ENCODE measurements at places on chromosomes 1 and 21. TPM values are rescaled to one million over a fixed set of nuclear protein-coding genes. Genes with fewer than 3 reads are reported as not detected.

The GFI1 gene
- 0.26 TPM for total RNA-seq

The F3 gene
- total RNA-seq, result 3.4 TPM

The TSPAN2 gene
- total RNA-seq, result 1.4 TPM

The TSTD1 gene
- total RNA-seq, result not detected

The DESI2 gene
- total RNA-seq, result 31.9 TPM

The HSD11B1 gene
- total RNA-seq, result 0.12 TPM

The MCOLN3 gene
- 3.9 TPM for total RNA-seq

The OR2L5 gene
- not detected for total RNA-seq

The ADAMTS5 gene
- not detected for total RNA-seq

The FMO2 gene
- total RNA-seq, result not detected

The PPOX gene
- total RNA-seq, result 10.7 TPM

The TMEM82 gene
- total RNA-seq, result not detected

The PGBD5 gene
- total RNA-seq, result 0.42 TPM

The MAST2 gene
- 24.4 TPM for total RNA-seq

The UBE2U gene
- not detected for total RNA-seq

The SYCP1 gene
- total RNA-seq, result not detected

The ADGRL2 gene
- total RNA-seq, result 8.7 TPM

The KRTAP19-5 gene
- not detected for total RNA-seq

The PLA2G2C gene
- total RNA-seq, result not detected

The RGS18 gene
- total RNA-seq, result not detected

The CTSE gene
- not detected for total RNA-seq

The YIPF1 gene
- 15.6 TPM for total RNA-seq

The PLPPR5 gene
- not detected for total RNA-seq

The OR2T29 gene
- total RNA-seq, result not detected

The OR2AK2 gene
- not detected for total RNA-seq

The FCRLA gene
- total RNA-seq, result not detected

The PCP4 gene
- total RNA-seq, result not detected

The SPRR1A gene
- total RNA-seq, result not detected

The PTGER3 gene
- not detected for total RNA-seq

The DYNLT5 gene
- total RNA-seq, result not detected

The UBL4B gene
- total RNA-seq, result not detected

The ZMYM4 gene
- 9.3 TPM for total RNA-seq

The UAP1 gene
- 30.0 TPM for total RNA-seq

The SAMD11 gene
- 23.8 TPM for total RNA-seq

The CHIT1 gene
- not detected for total RNA-seq

The OR10R2 gene
- total RNA-seq, result not detected

The USF1 gene
- total RNA-seq, result 49.9 TPM

The GJB3 gene
- 9.5 TPM for total RNA-seq

All from A549 treated with ZK216348 at 1 μM for 4 hours (cell line).